AG09319 (cell line): ENCODE measurements at places on chromosomes 7 and 10.

- DNase-seq = no peak
Measured at GRCh38 chr7:71517940-71518699, 386.2 kb downstream of the GALNT17 start.

DNA sequence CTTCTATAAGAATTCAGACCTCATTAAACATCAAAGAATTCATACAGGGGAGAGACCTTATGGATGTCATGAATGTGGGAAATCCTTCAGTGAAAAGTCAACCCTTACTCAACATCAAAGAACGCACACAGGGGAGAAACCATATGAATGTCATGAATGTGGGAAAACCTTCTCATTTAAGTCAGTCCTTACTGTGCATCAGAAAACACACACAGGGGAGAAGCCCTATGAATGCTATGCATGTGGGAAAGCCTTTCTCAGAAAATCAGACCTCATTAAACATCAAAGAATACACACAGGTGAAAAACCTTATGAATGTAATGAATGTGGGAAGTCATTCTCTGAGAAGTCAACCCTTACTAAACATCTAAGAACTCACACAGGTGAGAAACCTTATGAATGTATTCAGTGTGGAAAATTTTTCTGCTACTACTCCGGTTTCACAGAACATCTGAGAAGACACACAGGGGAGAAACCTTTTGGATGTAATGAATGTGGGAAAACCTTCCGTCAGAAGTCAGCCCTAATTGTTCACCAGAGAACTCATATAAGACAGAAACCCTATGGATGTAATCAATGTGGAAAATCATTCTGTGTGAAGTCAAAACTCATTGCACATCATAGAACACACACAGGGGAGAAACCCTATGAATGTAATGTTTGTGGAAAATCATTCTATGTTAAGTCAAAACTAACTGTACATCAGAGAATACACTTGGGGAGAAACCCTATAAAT, 24.1 kb downstream of the ZNF37A start:
- DNase-seq = no peak

DNA sequence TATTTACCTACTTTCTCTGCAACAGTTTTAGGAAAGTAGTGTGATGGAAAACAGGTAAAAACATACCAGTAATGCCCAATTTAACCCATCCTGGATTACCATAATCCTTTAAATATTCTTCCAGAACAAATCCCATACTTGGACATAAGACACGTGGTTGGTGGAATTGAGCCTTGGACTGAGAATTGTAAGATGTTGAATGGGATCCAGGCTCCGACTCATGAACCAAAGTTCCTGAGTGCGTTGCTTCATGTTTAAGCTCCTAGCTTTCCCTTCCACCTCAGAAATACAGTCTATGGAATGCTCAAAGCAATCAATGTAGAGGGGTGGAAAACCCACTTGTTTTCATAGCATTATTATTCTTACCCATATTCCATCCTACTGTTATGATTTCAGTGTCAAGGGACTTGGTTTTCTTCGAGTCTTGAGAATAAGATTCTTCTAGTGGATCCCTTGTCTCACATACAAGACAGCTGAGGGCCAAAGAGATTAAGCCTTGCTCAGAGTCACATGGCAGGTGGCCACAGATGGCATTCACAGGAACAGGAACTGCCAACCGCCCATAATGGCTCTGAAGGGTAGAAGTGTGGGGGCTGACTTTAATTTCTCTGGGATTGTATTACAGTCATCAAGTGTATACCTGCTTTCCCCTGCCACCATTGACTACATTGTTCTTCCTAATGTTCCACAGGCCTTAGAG, 171.2 kb downstream of the GFRA1 start:
- no peak for DNase-seq

- no peak for DNase-seq
Measured at GRCh38 chr10:75294031-75294437, 58.3 kb upstream of the COMTD1 start.

DNA sequence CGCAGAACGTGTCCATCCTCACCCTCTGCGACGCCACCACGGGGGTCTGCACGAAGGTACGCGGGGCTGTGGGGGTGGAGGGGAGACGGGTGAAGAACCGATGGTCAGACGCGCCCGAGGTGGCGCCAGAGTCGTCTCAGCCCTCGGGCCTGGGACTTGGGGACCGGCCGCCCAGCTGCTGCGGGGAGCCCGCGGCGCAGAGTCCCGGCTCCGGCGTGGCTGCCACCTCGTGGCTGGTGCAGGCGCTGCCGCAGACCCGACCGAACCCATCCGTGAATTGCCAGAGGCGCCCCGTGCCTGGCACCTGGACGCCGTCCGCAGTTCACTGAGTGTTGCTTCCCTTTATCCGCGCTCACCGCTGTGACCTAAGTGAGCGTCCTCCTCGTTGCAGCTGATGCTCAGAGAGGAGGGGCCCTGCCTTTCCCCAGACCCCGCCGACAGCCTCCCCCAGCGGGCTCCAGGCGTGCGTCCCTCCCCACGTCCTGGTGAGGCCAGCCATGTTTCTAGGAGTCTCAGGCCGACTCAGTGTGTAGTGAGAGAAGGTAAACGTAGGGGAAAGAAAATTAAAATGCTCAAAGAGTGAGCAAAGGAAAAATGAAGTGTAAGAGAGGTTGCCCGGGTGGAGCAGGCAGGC, 208.7 kb downstream of the PAXIP1 start:
- DNase-seq = no peak

DNA sequence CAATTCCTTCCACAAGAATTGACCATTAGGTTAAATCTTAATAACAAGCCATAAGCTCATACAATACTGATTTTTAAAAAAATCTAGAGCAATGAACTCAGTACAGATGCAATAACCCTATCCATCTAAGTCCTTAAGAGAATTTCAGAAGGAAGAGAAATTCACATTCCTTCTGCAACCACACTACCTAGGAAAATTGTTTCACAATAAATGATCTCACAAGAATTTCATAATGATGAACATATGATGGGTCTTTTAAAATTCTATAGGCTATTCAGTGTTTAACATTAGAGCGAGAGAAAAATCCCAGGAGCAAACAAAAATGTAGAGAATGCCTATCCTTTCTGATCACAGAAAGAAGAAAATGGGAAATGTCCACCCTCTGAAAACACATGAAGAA, 70.0 kb upstream of the MAGI2 start:
- DNase-seq = no peak

- no peak for DNase-seq
Measured at GRCh38 chr7:36190447-36191291, 37.6 kb downstream of the EEPD1 start.

- DNase-seq = no peak
Measured at GRCh38 chr10:131931981-131932380, 31.2 kb downstream of the PPP2R2D start.

GRCh38 chr10:15585303-15585715, 134.4 kb downstream of the ITGA8 start:
- DNase-seq = peak; percentile 64

- no peak for DNase-seq
Measured at GRCh38 chr10:29479081-29479925, 155.5 kb downstream of the SVIL start.

GRCh38 chr7:92835851-92836488, 403 bp downstream of the CDK6 start:
- no peak for DNase-seq
